ENCODE measurements at places on chromosomes 12 and 14.

DNA sequence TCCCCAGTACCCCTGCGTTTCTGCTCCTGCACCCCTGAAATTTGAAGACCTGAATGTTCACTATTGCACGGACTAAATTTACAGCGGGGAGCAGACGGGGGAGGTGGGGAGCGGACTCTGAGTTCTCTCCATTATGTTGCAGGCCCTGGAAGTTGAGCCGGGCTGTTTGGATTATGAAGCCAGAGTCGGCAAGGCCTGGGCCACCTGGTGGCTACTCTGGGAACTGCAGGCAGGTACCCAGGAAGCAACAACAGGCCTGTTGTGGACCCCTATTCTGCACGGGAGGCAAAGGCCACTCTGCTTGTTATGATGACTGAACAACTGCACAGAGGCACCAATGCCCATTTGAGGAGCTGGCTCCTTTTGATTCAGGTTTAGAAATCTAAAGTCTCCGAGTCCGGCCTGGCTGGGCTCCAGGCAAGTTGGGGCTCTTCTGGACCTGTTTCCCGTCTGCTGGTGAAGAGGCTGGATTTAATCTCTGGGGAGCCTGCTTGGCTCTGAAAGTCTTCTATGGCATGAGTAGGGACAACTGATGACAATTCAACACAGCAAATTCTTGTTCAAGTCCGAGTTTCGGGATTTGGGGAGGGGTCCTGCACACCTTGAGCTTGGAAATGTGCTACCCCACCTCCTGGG is 34.1 kb upstream of the FAM181A start:
- peak; percentile 22 for DNase-seq

DNA sequence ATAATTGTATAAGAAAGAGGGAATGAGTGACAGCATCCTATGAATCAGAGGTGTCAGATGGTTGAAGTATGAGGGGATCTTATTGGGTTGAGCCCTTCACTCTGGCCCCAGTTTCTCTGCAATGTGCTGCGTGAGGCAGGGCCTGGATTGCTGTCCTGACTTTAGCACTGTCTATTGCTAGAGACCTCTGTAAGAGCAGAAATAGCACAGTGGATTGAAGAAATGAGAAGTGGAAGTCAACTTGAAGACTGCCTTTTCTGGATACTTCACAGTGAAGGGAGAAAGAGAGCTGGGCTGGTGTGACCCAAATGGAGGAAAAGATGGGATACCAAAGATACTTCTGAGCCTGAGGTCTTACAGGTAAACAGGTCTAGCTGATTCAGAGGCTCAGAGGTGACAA is 5.8 kb downstream of the ASCL4 start:
- DNase-seq = no peak

- DNase-seq = no peak
These were observed 77.7 kb downstream of the PLXNC1 start for GRCh38 chr12:94225947-94226630.

GRCh38 chr14:60025571-60025970 is 66.2 kb upstream of the PCNX4 start:
- no peak for DNase-seq

DNA sequence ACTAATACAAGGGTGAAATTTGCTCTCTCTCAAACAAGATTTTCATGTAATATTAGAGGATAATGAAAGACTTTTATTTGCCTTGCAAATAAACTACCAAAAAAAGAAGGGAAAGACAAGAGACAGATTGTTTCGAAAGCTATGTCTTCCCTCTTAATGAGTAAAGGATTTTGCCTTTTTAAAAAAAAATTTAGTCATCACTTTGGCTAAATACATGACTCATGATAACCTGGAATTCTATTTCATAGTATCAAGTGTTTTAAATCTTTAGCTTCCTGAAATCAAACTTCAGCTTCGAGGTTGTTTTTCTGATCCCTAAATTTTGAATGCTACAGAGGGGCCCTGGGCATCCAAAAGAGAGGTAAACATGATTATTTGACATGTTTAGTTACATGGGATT is 144.4 kb downstream of the CCDC59 start:
- no peak for DNase-seq

DNA sequence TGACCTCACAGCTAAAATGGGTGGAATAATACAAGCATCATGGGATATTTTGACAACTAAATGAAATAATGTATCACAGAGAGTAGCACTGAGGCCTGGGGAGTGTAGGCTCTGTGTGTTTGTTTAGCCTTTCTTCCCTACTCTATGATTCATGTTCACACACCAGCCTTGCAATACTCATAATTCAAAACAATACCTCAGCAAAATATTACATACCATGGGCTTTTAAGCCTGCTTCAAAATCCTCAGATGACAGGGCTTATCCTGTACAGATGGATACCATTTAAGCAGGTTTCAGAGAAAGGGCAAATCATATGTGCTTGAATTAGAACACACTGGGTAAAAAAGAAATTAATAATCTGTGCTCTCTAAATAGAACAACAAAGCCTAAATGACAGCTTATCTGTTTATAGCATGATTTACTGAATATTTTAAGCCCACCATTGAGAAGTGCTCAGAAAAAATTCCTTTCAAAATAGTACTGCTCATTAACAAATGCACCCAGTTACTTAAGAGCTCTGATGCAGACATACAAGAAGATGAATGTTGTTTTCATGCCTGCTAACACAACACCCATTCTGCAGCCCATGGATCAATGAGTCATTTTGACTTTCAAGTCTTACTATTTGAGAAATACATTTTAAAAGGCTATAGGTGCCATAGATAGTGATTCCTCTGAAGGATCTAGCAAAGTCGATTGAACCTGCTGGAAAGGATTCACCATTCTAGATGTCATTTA is 84.9 kb upstream of the ADAMTS20 start:
- DNase-seq = no peak

GRCh38 chr14:61638595-61639387 is 56.5 kb upstream of the HIF1A start:
- no peak for DNase-seq

DNA sequence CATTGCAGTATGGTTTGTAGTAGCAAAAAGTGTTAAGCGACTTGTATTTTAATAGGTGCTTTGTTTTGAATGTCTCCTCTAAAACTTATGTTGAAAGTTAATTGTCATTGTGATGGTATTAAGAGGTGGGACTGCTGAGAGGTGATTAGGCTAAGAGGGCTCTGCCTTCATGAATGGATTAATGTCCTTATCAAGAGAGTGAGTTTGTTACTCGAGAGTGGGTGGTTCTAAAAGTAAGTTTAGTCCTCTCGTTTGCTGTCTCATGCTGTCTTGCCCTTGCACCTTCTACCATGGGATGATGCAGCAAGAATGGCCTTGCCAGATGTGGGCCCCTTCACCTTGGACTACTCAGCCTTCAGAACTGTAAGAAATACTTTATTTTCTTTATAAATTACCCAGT is 17.4 kb downstream of the ZDHHC17 start:
- DNase-seq = no peak

DNA sequence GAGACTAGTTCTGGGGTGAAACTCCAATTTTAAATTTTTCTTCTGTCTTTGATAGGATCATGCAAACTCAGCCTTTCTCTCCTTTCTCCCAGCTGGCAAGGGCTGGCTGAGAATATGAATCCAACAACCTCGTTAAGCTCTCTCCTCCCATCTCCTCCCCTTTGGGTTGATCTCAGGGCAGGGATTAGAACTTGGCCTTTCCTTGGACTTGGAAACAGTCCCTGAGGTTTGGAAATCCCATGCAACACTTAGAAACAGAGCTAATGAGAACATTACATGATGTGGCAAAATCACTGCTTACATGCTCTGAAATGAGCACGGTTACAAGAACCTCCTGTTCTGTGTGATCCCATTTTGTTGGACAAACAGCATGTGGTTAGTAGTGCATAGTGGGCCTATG is 31.6 kb downstream of the ACACB start:
- no peak for DNase-seq

- no peak for DNase-seq
These were observed 92.4 kb downstream of the SPTSSA start for GRCh38 chr14:34369648-34370030.

DNA sequence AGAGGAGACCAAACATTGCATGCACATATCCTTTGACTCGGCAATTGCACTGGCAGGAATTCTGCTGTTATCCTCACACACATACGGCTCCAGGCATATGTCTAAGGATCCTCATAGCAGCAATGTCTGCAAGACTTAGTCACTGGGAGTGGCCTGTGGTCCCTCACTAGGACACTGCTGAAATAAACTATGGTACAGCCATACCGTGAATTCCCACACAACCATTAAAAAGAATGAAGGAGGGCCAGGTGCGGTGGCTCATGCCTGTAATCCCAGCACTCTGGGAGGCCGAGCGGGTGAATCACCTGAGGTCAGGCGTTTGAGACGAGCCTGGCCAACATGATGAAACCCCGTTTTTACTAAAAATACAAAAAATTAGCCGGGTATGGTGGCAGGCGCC is 105.1 kb downstream of the ZFP36L1 start:
- peak; percentile 78 for DNase-seq

DNA sequence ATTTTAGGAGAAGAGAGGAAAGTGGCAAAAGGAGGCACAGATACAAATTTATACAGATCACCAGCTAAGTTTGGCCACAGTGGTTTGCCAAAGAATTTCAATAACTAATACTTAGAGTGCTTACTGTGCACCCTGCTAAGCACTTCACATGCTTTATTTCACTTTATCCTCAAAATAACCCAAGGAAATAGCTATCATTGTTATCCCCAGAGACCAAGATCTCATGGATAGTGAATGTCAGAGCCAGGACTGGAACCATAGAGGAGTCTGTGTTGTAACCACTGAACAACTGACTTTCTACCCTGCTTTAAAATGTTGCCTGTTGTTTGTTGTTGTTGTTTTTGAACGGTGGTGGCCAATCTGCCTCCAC is 1.3 kb upstream of the TCP11L2 start:
- no peak for DNase-seq

- no peak for DNase-seq
These were observed 10.4 kb downstream of the B4GALNT3 start for GRCh38 chr12:470133-470532.

- no peak for DNase-seq
These were observed 304.3 kb upstream of the KITLG start for GRCh38 chr12:88884600-88884999.

DNA sequence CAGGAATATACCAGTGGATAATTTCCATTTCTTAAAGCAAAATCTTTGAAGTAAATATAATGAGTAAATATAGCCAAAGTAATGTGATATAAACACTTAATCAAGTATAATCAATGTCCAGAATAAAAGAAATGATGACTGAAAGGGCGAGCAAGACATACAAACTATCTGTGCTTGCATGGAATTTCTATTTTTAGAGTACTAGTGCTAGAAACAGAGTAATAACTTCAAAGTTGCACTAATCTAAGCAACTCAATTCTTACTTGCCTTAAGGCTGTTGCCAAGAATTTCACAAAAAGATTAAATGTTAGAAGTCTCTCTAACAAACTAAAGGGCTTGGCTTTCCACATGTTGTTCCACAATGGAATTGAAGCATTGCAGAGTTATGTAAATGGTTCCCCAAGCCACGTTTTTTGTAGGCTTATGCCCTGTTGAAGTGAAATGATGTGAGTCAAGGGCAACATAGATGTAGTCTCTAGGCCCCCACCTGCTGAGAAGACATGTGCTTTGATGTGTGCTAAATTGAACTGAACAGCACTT is 175.0 kb upstream of the LMNTD1 start:
- DNase-seq = no peak

DNA sequence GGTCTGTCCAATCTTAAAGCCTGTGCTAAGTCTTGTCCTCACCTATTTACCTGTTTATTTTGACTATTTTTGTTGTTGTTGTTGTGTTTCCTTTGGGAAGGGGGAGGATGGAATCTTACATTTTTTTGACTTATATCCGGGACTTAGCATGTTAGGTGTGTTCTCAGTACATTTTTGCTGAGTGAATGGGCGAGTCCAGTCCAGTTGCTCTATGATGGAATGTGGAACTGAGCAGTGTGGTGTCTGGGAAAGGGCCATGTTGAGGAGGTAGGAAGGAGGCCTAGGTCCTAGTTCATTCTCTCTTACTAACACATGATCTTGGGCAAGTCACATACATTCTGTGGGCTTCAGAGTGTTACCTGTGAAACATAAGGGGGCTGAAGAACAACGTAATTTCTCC is 80.9 kb upstream of the SLC38A2 start:
- no peak for DNase-seq

DNA sequence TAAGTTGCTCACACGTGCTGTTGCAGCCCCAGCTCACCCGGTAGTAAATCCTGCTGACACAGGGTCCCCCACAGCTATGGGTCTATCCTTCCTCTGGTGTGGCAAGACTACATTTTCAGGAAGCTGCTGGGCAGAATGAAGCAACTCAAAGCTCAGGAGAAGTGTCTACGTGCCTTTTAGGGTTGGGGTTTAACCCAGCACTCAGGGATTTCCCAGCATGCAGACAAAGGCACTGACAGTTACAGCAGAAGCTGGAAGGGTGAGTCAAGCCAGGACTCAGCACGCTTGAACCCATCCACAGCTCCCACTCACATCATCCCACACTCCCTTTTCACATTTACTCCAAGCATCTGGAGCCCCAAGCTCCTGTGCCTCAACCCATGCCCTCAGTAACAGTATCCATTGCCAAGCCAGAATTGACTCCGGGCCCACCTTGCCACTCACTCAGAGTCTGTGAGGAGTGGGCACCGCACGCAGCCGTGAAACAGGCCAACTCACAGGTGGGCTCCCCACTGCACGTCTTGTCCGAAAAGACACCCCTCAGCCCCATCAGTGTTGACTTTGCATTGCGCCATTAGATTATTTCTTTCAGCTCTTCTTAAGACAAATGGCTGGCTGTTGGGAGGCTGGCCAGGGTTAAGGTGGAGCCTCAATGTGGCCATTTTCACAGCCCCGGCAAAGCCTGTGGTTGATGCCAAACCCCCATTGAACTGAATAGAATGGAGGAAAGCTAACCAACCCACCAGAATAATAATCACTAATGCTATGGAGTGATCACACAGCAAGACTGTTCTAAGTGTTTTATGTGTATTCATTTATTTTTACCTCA is 59.6 kb downstream of the ZFP36L1 start:
- DNase-seq = no peak

GRCh38 chr12:1661553-1662335 is 29.1 kb upstream of the ADIPOR2 start:
- DNase-seq = peak; percentile 92

GRCh38 chr12:117863002-117863709 is 105.6 kb downstream of the KSR2 start:
- DNase-seq = no peak

GRCh38 chr14:34212172-34212929 is 249.7 kb downstream of the SPTSSA start:
- DNase-seq = no peak

- DNase-seq = no peak
These were observed 184.7 kb upstream of the GARIN2 start for GRCh38 chr14:67004521-67004920.

Data from SW 1271 (cell line).